Activated T-helper 1 cell treated with anti-CD3 and anti-CD28 coated beads, Interleukin-2, amount 50 U/mL, for 16 hours (primary cell): ENCODE measurements at places on chromosomes 3 and 15.

DNA sequence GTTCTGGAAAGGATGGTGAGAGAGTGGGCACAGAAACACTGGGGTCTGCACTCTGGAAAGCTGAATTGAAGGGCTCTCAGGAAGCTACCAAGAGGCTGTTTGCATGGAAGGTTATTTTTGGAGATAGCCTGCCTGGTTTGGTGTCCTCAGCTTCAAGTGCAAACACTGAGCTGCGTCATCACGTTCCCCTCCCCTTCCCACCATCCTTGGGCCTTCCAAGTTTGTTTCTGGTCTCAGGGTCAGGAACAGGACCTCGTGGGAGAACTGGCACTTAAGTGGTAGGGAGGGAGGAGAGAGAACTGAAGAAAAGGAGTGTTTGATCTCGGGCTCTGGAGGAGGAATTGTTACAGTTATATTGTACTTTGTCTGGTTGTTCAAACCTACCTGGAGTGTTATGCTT is 10.6 kb downstream of the ST6GAL1 start:
- DNase-seq, result no peak

DNA sequence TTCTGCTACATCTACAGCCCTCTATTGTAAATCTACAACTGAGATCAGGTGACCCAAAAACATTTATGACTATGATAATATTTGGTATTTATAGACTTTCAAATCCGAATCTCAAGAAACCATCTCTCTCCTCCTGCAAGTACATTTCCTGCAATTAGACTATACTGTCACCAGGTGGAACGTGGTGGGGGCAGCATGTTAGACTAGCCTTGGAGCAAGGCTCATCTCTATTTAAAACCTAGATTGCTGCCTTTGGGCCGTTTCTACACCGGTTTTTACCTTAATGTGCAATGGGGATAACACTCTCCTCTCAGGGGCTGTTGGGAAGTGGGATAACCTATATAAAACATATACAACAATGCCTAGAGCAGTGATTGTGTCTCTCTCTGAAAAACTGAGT is 3.8 kb upstream of the KATNBL1 start:
- no peak for DNase-seq

DNA sequence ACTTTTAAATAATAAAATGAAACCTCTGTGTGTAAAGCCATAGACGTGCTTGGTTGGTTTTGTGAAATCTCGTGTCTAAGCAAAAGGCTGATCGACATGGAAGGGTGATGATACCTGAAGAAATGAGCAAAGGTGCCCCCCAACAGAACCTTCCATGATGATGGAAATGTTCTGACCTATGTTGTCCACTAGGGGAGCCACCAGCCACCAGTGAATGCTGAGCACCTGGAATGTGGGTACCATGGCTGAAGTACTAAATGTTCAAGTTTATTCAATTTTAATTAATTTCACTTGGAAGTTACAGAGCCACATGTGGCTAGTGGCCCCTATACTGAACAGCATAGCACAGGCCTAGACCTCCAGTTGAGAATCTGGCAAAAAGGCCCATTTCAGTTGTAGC is 158.8 kb downstream of the POLR2M start:
- no peak for DNase-seq

DNA sequence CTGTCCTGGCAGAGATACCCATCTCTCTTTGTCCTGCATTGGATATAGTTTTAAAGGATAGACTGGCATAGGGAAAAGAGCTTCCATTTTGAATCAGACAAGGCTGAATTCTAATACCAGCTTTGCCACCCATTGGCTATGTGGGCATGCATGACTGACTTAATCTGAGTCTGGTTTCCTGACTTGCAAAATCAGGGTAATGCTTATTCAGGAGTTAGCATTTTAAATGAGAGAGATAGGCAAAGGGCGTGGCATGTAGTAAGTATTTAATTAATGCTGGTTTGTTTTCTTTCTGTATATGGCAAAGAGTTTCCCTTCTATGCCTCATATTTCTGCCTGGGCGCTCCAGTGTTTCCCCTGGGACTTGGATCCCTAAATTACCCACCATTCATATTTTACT is 492.9 kb downstream of the IGSF11 start:
- DNase-seq, result no peak

GRCh38 chr3:70873686-70874085 is 561.2 kb upstream of the MDFIC2 start:
- DNase-seq, result no peak

- DNase-seq, result no peak
These were observed 17.8 kb downstream of the UBXN7 start for GRCh38 chr3:196414469-196414868.
